Fibroblast of skin of right quadriceps (primary cell): ENCODE measurements at places on chromosomes 7 and 10.

- DNase-seq: peak; percentile 66
These were observed 2.1 kb downstream of the GIGYF1 start for GRCh38 chr7:100691676-100692577.

DNA sequence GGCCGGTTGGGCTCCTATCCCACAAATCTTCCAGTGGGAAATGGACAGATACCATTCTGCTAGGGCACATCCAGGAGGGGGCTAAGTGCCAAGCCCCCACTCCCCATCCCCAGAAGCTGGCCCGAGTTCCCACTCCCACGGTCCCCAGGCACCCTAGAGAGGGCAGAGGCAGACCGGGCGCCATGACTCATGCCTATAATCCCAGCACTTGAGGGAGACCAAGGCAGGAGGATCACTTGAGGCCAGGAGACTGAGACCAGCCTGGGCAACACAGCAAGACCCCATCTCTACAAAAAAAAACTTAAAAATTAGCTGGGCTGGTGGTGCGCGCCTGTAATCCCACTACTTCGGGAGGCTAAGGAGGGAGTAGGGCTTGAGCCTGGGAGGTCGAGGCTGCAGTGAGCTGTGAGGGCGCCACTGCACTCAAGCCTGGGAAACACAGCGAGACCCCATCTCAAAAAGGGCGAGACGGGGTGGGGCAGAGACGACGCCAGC lies 870 bp downstream of the GNA12 start:
- DNase-seq: no peak

- DNase-seq: no peak
These were observed 138.0 kb downstream of the DLG5 start for GRCh38 chr10:77788496-77789010.

- no peak for DNase-seq
These were observed 59.8 kb upstream of the ADAM12 start for GRCh38 chr10:126448091-126448490.

GRCh38 chr7:156104501-156105336 lies 292.5 kb upstream of the SHH start:
- no peak for DNase-seq

DNA sequence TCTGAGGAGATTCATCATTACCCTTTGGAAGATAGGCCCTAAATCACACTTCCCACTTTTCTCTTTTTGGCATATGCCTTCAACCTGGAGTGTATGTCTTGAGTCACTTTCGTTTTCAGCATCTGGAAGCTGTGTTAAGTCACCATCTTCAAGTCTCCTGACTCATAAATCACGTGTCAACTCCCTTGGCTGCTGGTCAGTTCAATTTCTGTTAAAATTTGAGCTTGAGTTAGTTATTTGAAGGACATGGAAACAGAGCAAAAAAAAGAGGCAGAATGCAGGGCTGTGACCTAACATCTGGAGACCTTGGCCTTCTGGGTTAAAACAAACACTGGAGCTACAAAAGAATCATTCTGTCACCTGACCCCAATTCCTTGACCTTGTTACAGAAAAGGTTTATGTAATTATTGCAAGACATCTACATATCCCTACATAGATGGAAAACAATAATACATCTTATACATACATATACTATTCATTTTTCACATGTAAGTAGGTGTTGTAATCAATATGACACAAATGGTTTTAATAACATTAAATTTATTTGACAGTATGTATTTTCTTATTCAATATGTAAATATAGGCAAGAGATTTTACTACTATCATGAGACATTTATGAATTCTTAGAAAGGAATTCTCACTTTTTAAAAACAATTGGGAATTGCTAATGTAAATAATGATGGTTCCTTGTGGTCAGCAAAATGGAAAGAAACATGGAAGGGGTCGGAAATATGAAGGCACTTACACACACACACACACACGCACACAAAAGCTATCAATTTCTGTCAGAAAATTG lies 169.7 kb upstream of the PHYHIPL start:
- DNase-seq: peak; percentile 61

- no peak for DNase-seq
These were observed 25.9 kb downstream of the HTRA1 start for GRCh38 chr10:122487174-122487765.

GRCh38 chr7:48421357-48421756 lies 250.1 kb downstream of the ABCA13 start:
- DNase-seq: peak; percentile 20

DNA sequence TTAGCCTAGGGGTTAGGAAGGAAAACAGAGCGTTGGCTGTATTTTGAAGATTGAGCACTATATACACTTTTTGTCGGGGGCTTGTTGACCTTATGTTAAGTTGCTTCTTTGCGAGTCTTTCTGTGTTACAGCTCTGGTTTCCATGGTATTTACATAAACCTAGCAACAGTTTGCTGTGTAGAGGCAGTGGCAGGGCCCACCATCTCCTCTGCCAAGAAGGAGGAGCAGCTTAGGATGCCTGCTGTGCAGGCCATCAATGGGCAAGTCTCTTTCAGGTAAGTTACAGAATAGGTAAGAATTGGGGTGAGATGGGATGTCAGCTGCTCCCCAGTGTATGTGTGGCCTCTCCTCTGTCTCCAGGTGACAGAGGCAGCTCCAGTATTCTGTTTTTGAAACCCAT lies 485.5 kb downstream of the LRMDA start:
- no peak for DNase-seq

DNA sequence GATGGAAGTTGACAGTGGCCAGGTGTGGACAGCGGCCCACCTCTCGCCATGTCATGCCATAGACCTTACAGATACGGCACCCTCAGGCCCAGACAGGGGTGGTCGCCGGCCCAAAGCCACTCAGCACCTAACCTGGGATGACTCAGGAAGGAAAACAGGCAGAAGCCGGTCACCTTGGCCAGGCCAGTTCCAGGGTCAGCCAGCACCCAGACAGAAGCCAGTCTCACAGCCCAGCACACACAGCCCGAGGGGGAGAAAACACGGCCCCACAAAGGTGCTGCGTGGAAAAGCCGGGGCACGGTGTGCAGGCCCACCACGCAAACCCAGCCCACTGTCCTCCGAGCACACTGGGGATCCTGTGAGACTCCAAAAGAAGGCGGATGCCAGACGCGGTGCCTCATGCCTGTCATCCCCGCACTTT lies 95.2 kb upstream of the DNAAF5 start:
- DNase-seq: no peak

DNA sequence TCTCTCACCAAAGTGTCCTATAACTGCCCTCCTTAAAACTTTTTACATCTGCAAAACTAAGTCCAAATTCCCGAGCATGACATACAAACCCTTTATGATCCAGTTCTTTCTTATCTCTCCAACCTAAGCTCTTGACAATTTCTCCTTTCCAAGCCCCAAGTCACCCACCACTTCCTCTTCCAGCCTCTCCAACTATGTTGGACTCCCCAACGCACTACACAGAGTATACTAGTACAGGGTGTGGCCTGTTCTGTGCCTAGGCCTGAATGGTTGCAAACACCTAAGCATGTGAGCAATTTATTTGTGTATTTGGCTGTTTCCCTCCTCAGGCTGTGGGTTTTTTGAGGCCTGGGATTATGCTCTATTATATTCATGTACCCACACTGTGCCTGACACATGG lies 101.2 kb upstream of the APBB1IP start:
- DNase-seq: no peak

- DNase-seq: no peak
These were observed 54.2 kb downstream of the GUSB start for GRCh38 chr7:65927489-65928448.

DNA sequence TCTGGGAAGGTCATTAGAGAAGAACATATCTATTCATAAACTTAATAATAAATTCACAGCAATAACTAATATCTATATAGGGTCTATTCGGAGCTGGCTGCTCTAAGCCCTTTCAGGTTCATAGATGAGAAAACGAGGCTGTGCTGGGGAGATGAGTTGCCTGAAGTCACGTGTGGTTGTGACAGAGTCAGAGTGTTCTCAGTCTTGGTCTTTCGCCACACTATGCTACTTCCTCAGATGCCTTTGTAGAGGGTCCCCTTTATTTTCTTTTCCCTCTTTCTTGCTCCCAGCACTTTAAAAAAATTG lies 43.7 kb upstream of the FAM180A start:
- DNase-seq: no peak

- DNase-seq: no peak
These were observed 17.0 kb upstream of the CDCA7L start for GRCh38 chr7:21962677-21963076.

- no peak for DNase-seq
These were observed 37.3 kb upstream of the LAMB4 start for GRCh38 chr7:108167460-108167859.

DNA sequence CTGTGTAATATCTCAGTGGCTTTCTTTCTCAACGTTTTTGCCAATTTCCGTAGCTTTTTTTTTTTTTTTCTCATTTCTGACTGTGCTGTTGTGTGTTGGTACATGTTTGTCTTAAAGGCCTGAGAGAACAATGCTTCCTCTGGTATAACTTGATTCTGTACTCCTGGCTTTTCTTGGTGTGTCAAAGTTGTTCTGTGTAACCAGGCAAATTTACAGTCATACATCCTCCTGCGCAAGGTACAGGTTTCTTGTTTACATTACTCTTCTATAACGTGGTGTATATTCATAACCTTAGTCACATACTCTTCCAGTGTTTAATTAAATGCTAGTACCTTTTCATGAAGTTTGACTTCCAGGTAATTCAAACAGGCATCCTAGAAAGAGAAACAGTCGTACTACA lies 8.3 kb upstream of the ARHGAP12 start:
- no peak for DNase-seq

DNA sequence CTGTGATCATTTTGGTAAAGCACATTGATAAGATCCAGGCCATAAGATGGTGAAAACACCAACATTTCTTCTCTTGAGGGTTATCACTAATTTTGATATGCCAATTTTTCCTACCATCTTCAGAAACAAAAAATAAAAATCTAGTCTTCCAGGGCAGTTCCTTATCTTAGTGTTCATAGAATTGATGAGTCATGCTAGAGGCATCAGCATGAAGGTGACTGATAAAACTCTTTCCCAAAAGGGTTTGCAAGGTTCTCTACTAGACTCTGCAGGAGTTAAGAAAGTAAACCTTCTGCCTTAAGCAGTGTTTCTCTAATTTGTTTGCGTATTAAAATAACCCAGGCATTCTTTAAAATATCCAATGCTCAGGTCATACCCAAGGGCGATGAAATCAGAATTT lies 483.1 kb upstream of the CNTNAP2 start:
- DNase-seq: no peak

DNA sequence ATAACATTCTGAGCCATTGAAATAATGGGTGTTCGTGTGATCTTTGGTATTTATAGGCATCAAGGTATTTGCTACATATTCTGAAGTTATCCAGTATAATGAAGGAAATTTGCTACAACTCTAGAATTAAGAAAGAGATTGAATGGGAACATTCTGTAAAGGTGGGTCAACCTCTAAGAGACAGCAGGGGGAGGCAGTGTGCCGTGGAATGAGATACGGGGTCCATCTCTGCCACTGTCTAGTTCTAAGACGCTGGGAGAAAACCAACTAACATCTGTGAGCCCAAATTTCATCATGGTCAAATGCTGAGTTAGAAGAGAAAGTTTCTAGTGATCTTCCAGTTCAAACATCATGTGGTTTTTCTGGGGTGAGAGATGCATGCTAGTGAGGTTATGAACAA lies 368.9 kb downstream of the SORCS1 start:
- DNase-seq: peak; percentile 11

DNA sequence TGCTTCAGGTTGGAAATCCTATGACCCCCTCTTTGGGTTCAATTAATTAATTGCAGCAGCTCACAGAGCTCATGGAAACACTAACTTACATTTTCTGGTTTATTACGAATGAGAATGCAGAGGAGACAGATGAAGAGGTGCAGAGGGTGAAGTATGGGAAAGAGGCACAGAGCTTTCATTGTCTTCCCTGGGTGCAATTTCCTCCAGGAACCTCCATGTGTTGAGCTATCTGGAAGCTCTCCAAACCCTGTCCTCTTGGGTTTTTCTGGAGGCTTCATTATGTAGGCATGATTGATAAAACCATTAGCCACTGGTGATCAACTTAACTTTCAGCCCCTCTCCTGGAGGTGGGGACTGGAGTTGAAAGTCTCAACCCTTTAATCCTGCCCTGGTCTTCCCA lies 133.0 kb upstream of the AUTS2 start:
- DNase-seq: no peak

DNA sequence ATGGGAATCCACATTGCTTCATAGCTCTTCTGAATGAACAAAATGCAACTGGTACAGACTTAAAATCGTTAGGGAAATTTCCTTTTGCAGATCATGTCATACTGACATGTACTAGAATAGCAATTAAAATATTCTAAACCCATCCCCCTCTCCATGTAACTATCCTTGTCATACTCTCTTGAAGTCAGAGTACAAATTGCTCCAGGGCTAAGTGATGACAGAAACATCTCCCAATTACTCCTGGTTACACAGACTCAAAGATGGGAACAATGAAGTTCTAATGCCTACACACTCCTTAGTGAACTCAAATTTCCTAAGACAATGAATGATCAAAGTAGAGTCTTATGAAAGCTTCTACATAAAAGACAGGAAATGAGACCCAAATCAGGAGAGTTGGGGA lies 87.2 kb downstream of the PDE1C start:
- DNase-seq: no peak

DNA sequence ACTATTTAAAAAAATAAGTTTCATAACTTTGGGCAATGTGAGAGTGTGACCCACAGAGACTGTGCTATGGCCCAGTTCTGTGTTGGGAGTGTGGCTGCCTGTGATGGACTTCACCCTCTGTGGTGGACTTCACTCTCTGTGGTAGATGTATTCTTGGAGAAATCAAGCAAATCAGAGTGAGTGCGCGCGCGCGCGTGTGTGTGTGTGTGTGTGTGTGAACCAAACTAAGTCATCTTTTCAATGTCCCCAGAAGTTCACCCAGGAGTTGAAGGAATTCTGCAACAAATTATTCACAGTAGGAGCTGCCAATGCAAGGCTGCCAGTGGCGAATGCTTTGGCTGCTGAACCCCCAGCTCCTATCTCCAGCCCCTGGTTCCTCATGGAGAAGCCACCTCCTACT lies 184.5 kb downstream of the ADAM12 start:
- DNase-seq: no peak

GRCh38 chr7:1794888-1795542 lies 124.9 kb downstream of the ELFN1 start:
- peak; percentile 16 for DNase-seq

DNA sequence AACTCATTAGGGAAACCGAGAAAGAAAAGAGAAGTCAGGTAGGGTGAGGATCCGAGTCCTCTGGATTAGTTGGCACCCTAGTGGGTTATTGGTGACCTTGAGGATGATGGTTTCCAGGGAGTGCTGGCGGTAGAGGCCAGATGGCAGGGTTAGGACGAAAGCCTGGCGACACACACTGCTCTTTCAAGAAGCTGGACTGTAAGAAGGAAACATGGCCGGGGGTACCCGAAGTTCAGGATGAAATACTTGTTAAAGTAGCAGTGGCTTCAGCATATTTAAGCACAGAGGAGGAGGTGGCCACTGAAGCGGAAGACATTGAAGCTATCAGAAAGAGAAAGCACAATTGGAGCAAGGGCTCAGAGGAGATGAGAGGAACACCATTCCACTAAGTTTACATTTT lies 224.6 kb downstream of the RELN start:
- no peak for DNase-seq

DNA sequence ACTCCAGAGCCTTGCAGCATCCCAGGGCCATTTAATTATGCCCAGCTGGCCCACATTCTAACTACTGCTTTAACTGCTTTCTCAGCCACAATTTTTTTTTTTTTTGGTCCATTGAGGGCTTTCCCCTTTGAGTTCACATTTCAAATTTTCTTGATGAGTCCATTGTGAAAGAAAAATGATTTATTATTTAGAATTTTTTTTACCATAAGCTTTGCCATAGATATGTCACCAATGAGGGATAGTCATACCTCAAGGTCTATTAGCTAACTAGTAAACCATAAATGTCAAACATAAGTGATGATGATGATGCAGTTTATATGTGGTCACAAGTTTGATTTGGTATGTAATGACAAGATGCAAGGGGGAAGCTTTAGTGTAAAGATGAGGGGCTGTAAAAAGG lies 282.9 kb downstream of the BICC1 start:
- peak; percentile 65 for DNase-seq
